ENCODE measurements at places on chromosomes 2 and 18.
A peak's percentile ranks its signal among the peaks of the same experiment; 100 is the strongest.

GRCh38 chr2:230262246-230262645 is 36.7 kb downstream of the SP140 start:
- no peak for DNase-seq

GRCh38 chr2:102698369-102699111 is 63.3 kb upstream of the TMEM182 start:
- DNase-seq, result peak; percentile 30

- DNase-seq, result no peak
These were observed 75.8 kb downstream of the ACTR3 start for GRCh38 chr2:113965644-113966043.

DNA sequence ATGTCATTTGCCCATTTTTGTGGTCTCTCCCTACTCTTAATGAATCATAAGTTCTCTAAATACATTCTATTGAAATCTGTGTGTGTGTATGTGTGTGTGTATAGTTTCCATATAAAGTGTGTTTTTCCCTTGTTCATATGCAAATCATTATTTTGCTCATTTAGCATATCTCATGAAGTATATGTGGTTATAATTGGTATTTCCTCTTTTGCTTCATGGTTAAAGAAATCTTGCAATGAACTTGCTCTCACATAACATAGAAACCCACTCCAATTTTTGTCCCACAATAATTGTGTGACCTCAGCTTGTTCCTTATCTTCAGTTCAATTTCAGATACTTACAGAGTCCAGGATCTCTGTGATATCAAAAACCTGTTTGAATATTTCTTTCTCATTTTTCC is 1.2 kb downstream of the CPO start:
- no peak for DNase-seq

- no peak for DNase-seq
These were observed 38.4 kb downstream of the LAMA1 start for GRCh38 chr18:7079231-7079630.

GRCh38 chr2:174263997-174264396 is 15.7 kb upstream of the OLA1 start:
- peak; percentile 83 for DNase-seq

DNA sequence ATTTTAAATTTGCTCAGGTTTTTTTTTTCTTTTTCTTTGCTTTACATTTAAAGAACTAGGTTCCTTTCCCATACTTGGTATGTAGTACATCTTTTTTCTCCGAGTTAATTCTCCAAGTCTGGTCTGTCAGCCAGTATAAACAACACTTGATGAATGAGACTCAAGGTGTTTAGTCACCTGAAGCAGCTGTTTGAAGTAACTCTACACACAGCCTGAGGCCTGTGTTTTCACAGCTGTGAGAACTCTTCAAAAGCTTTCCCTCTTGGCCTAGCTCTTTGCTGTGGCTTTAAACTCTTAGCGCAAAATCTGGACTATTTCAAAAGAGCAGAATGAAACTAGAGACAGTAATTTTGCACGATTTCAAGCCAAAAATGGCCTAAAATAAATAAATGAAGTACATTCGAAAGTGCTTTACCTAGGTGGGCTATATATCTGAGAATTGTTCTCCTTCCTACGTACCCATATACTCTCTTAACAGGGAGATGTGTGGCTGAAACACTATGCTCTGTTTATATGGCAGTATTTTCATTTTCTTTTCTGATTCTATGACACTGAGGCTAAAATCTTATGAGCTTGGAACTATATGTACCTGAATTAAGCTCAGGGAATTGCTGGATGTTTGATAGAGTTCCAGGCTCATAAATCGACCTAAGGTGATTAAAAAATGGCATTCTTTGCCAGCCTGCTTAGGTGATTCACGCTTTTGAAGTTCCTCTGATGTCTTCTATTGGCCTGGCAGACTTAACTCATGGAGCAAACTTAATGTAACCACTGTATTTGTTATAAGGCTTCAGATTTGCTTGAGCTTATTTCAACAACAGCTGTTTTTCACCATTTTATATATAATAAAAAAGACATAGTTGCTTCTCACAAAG is 1044.1 kb upstream of the ZEB2 start:
- peak; percentile 8 for DNase-seq

DNA sequence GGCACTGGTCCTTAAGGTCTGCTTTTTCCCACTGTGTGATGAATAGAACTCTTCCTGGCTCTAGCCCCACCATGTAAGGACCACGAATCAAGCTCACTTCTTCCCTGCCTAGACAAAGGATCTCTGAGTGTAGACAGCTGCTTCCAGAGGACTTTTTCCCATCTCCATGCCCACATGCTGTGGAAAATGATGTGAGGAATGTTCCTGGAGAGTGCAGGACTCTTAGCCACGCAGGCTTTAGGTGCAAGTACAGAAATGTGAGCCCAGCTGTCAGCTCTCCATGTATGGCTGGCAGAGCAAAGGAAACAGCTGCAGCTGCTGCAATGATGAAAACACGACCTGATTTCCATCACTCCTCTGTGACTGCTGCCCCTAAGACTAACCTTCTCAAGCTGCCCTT is 35.5 kb downstream of the NXPH2 start:
- DNase-seq, result no peak

- DNase-seq, result no peak
These were observed 14.5 kb downstream of the SESTD1 start for GRCh38 chr2:179250095-179250494.

GRCh38 chr2:235701206-235701981 is 207.6 kb downstream of the AGAP1 start:
- DNase-seq, result no peak

- no peak for DNase-seq
These were observed 317.8 kb upstream of the MGAT5 start for GRCh38 chr2:133936096-133936495.

GRCh38 chr2:213145715-213146242 is 5.6 kb downstream of the IKZF2 start:
- no peak for DNase-seq

DNA sequence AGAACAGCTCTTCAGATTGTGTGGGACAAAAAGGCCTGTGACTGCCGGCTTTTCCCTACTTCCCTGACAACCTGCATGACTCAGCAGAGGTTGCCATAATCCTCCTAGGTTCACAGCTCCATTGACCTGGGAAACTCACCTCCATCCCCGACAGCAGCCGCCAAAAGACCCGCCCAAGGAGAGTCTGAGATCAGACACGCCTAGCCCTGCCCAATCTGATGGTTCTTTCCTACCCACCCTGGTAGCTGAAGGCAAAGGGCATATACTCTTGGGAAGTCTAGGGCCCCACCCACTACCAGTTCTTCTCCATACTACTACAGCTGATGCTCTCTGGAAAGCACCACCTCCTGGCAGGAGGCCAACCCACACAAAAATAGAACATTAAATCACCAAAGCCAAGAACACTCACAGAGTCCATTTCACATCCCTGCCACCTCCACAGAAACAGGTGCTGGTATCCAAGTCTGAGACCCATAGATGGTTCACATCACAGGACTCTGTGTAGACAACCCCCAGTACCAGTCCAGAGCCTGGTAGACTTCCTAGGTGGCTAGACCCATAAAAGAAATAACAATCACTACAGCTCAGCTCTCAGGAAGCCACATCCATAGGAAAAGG is 140.6 kb downstream of the NETO1 start:
- DNase-seq, result no peak

- no peak for DNase-seq
These were observed 287.2 kb downstream of the CDH19 start for GRCh38 chr18:66316701-66317100.

- DNase-seq, result no peak
These were observed 123.6 kb upstream of the CAB39 start for GRCh38 chr2:230589025-230589424.

GRCh38 chr2:188984065-188984491 is 9.9 kb downstream of the COL3A1 start:
- DNase-seq, result no peak

- DNase-seq, result no peak
These were observed 73.0 kb downstream of the FARSB start for GRCh38 chr2:222582928-222583327.

- DNase-seq, result peak; percentile 39
These were observed 495 bp downstream of the TMEM169 start for GRCh38 chr2:216082117-216082711.

- DNase-seq, result no peak
These were observed 41.5 kb downstream of the NCKAP5 start for GRCh38 chr2:133526530-133527300.

DNA sequence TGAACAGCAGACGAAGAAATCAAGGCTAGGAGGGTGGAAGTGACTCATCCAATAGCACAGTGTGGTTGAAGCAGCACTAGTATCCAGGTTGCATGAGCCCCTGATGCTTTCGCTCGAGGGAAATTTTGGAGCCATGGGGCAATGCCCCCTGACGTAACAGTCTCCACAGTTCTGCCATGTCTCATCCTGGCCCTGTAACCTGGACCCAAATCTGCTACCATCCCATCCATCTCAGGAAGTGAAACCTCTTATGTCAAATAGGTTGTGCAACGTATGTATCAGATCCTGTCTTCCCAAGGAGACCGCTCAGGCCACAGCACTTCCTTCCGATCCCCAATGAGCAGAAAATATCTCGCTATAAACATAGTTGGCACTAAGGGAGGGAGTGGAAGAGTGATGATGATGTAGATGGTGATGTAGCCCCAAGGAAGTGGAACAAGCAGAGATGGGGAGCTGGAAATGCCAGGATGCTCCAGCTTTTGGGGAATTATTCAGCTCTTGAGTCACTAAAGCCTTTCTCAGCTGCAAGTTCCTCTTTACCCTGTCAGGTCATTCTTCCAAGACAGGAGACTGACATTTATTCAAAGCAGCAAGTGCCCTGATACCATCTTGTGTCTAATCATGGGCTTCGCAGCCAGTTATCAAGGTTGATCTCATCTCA is 3.0 kb upstream of the IL1B start:
- DNase-seq, result no peak

DNA sequence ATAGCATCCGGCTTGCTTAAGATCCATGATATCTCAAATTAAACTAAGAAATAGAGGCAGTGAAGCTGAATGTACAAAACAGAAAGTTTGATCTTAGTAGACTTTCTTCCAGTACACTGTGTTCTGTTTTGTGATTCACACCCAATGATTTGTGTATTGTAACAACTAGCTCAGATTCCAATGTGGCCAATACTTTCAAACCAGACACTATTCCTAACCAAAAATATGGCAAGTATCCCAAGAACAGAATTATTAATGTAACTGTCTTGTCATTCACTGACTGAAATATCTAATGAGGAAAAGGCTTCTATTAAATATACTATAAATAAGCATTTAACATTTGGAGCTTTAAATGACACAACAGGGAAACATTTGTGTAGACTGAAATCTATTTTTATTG is 299.1 kb downstream of the NRXN1 start:
- no peak for DNase-seq

Data from urothelium cell line (cell line).